ENCODE measurements at places on chromosomes 5 and 9.

GRCh38 chr9:19807182-19807892, 18.5 kb upstream of the SLC24A2 start:
- no peak for DNase-seq

DNA sequence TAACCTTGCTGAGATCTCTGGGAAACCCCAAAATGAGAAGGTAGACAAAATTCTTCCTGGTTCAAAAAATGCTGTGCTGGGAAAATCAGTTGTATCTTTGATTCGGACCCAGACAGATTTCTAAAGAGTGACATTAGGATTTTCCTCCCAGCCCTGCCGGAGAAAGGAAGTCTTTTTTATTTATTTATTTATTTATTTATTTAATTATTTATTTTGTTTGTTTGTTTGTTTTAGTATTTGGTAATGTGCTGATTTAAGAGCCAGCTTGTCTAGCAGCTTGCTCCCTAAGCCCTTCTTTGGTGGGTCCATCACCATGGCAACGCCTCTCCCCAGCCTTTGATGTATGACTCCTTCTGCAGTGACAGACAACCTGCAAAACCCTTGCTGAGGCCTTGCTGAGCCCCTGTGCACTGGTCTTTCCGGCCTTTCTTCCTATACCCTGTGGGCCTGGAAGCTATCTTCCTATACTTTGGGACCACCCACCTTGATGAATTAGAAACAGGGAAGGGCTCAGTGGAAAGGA, 60.6 kb upstream of the AFAP1L1 start:
- DNase-seq = no peak

GRCh38 chr5:112059579-112060135, 302.7 kb upstream of the NREP start:
- DNase-seq = no peak

GRCh38 chr9:75108571-75108970, 20.3 kb downstream of the OSTF1 start:
- no peak for DNase-seq

DNA sequence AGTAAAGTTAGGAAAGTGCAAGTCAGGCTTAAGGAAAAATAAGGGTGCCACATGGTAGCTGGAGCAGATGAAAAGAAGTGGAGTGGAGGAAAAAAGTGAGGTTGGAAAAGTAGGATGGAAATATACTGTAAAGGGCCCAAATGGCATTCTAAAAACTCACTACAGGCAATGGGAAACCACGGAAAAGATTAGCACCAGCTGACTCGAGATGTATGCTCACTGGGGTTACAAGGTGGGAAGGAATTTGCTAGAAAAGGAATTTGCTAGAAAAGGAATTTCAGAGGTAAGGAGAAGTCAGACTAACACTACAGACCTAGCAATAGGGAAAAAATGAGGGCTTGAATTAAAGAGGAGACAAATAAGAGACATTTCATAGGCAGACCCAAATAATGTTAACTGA, 3.6 kb downstream of the PSMD5 start:
- DNase-seq = no peak

- no peak for DNase-seq
Measured at GRCh38 chr5:141608046-141608445, 10.8 kb downstream of the DIAPH1 start.

Data from stimulated activated CD8-positive, alpha-beta memory T cell treated with anti-CD3 and anti-CD28 coated beads, Interleukin-7, amount 100 ng/mL, for 1 hour (primary cell).